ENCODE measurements at places on chromosomes 7 and 10.

DNA sequence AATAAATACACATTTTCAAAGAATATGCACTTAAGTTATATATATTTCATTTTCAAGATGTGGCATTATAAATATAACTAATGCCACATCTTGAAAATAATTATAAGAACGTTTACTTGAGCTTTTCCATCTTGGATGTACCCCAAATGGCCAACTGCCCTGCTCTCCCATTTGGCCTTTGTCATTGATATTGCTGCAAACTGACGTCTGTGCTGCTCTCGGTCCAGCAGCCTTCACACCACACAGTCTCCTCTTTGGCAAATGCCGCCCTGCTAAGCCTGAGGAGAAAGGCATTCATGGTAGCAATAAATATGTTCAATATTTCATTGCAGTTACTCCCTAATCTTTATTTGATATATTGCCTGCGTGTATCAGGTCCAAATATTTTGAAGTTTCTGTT, 384.6 kb upstream of the ADARB2 start:
- DNase-seq = no peak

DNA sequence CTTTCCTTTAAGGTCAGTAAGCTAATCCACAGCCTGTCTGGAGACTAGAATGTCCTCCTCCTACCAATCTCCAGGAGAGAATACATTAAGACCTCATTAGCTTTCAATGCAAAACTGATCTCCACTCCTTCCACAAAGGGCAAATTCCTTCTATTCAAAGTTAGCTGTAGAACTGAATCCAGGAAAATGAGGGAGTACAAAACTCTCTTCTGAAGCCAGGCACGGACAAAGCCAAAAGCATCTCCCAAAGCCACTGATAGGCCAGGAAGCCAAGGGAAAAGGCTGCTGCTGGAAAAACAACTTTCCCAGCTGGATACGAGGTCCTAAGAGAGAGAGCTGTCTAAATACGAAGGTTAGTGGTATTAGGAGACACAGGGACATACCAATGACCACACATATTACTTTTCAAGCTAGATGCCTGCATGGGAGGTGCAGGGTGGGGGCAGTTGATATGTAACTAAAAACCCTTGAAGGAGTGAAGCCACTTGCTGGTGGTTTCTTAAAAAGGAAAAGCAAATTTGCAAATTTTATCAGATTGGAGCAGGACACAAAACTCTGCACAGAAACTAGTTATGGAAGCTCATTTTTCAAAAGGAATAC, 43.6 kb downstream of the MKX start:
- DNase-seq = no peak

DNA sequence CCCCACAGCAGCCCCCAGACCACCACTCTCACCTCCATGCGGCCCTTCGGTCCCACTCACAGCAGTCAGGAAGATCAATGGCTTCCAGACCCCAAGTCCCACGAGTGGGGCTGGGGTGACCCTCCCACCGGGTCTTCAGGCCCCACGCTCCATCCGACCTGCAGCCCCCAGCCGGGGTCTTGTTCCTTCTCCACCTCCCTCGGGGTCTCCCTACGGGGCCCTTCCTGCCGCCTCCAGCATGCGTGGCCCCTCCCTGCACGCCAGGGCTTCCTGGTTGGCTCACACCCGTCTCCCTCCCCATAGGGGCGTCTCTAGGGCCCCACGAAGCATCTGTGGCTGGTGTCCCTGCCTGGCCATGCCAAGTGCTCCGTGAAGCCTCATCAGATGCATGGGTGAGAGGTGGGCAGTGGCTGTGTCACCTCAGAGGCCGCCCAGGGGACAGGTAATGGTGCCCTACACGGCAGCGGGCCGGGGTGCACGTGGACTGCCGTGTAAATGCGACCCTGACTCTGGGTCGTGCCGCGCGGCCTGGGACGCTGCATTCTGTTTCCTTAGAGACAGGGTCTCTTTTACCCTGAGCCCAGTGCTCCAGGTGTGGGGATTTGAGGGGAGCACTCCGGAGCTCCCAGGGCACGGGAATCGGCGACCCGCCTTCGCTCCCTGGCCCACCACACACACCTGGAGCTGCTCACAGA, 19.9 kb downstream of the ADAP1 start:
- no peak for DNase-seq

- no peak for DNase-seq
Measured at GRCh38 chr7:127927348-127927696, 103.9 kb downstream of the LRRC4 start.

DNA sequence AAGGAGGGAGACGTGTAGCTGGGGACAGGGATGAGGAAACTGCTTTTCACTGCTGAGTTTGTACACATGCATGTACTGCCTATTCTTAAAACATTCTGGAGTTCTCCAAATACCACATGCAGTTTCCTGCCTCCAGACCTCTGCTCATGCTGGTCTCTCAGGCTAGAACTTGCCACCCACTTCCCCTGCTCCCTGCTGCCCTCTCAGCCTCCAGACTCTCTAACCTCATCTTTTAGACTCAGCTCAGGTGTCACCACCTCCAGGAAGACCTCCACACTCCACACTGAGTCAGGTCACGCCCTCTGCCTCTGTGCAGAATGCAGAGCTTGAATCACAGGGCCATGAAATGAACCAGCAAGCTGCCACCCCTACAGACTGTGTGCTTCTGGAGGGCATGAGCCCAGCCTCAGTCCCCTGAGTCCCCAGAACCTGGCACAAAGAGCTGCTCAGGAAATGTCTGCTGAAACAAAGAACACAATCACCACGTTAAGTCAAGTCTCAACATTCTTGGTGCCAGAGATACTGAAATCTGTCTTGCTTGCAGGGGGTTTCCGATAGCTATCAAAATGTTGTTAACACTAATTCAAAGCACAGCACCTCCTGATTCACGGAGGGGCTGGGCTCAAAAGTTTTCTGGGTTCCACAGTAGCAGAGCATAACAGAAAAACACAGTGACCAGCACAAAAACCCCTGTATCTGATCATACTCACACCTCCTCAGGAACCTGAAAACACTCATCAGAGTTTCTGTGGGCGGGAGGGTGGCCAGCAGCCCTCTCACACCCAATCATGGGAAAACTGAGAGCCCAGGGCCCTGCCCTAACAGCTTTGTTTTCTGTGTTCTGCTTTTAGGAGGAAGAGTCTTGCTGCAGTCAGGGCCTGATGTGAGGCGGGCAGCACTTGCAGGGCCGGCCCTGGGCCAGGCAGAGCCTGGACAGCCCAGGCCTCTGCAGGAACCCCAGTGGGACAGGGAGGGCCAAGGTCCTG, 21.1 kb downstream of the FAM53B start:
- DNase-seq = no peak

DNA sequence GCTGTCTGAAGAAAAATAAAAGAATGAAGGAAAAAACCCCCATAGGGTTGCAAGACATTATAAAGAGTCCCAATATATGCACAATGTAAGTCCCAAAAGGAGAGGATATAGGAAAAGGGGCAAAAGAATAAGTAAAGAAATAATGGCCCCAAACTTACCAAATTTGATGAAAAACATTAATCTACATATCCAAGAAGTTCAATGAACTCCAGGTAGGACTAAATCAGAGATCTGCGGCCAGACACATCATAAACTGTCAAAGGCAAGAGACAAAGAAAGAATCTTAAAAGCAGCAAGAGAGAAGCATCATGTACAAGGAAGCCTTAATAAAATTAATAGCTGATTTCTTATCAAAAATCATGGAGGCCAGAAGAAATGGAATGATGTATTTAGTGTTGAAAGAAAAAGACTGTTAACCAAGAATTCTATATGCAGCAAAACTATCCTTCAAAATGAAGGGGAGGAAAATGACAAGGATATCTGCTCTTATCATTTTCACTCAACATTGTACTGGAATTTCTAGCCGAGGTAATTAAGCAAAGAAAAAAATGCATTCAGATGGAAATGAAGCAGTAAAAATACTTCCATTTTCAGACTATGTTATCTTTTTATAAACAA, 95.7 kb upstream of the GLI3 start:
- no peak for DNase-seq

- no peak for DNase-seq
Measured at GRCh38 chr10:78069151-78069550, 35.5 kb downstream of the RPS24 start.

All from activated T-cell treated with anti-CD3 and anti-CD28 coated beads for 4 hours (primary cell).